ENCODE measurements at places on chromosomes 13 and 19. TPM values are rescaled to one million over a fixed set of nuclear protein-coding genes. Genes with fewer than 3 reads are reported as not detected.
A peak's percentile ranks its signal among the peaks of the same experiment; 100 is the strongest.

The EHD2 gene
- not detected for total RNA-seq

The ADM5 gene
- 2.6 TPM for total RNA-seq

The STAP2 gene
- total RNA-seq, result 8.6 TPM

The MCF2L gene
- total RNA-seq, result 0.33 TPM

The FXYD5 gene
- total RNA-seq, result 588 TPM

The SUGP1 gene
- total RNA-seq, result 63.1 TPM

The PHF11 gene
- 144 TPM for total RNA-seq

The LRRC4B gene
- not detected for total RNA-seq

The CASP14 gene
- not detected for total RNA-seq

DNA sequence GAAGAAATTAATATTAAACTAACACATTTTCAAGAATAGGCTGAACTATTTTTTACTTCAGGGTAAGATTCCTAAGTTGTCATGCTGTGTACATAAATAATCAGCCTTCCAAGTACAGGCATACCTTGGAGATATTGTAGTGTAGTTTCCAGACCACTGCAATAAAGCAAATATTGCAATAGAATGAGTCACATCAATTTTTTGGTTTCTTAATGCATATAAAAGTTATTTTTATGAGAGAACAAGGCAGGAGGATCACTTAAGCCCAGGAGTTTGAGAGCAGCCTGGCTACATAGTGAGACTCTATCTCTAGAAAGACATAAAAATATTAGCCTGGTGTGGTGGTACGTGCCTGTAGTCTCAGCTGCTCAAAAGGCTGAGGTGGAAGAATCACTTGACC lies 511.5 kb downstream of the UQCRFS1 start:
- no peak for DNase-seq
- H3K4me1 ChIP-seq, result no peaks in the 10 kb centered on the region
- H3K4me3 ChIP-seq, result no peak overlapping the region
- H3K27me3 ChIP-seq, result no peaks in the 10 kb centered on the region
- no peaks in the 10 kb centered on the region for H3K36me3 ChIP-seq

GRCh38 chr13:41588899-41589298 lies 131.5 kb downstream of the RGCC start:
- no peaks in the 10 kb centered on the region for H3K27me3 ChIP-seq
- DNase-seq, result no peak
- H3K4me1 ChIP-seq, result peaks cover 12% of the 10 kb centered on the region
- H3K27ac ChIP-seq, result no peak overlapping the region
- no peak overlapping the region for H3K4me3 ChIP-seq
- peaks cover 33% of the 10 kb centered on the region for H3K36me3 ChIP-seq

- H3K36me3 ChIP-seq, result no peaks in the 10 kb centered on the region
- no peaks in the 10 kb centered on the region for H3K27me3 ChIP-seq
- no peaks in the 10 kb centered on the region for H3K4me1 ChIP-seq
- no peak overlapping the region for H3K27ac ChIP-seq
These were observed 191.3 kb downstream of the KLF5 start for GRCh38 chr13:73250061-73250460.

DNA sequence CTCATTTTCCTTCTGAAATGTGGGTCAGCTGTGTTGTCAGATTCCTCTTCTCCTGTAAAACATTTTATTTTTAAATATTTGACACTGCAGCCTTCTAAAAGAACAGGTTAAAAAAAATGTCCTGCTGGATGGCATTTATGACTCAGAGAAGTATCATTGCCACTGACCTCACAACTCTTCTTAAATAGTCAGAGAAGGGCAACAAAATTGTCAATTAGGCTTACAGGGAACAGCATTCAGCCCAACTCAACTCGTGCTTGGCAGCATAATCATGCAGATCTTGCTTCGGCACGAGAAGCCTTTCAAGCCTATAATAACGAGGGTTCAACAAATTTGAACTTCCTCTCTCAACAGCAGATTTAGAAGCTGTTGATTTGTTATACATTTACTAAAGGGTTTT lies 296.7 kb upstream of the DACH1 start:
- H3K27me3 ChIP-seq, result no peaks in the 10 kb centered on the region
- H3K27ac ChIP-seq, result no peak overlapping the region
- H3K4me3 ChIP-seq, result no peak overlapping the region
- DNase-seq, result no peak
- H3K4me1 ChIP-seq, result no peaks in the 10 kb centered on the region

DNA sequence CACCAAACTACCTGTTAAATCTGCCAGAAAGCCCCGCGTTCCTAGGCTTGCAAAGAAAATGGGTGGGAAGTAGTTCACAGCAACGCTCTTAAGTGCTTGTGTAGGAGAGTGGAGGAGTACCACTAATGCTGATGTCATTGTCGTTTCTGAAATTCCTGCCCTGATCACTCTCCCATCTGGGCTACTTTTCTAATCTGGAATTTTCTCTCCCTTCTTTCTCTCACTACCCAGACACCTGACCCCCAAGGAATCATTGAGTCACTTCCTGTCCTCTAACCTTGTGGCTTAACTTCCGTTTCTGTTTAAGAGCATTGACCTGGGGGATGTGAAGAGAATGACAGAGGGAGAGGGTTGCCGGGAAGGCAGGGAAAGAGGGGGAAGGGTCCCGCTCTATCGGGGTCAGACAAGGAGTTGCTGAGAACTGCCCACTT lies 98.7 kb downstream of the STARD13 start:
- no peak for DNase-seq
- no peak overlapping the region for H3K4me3 ChIP-seq
- no peak overlapping the region for H3K27ac ChIP-seq
- peaks cover 12% of the 10 kb centered on the region for H3K4me1 ChIP-seq
- H3K27me3 ChIP-seq, result peaks cover 9% of the 10 kb centered on the region
- H3K36me3 ChIP-seq, result no peaks in the 10 kb centered on the region

DNA sequence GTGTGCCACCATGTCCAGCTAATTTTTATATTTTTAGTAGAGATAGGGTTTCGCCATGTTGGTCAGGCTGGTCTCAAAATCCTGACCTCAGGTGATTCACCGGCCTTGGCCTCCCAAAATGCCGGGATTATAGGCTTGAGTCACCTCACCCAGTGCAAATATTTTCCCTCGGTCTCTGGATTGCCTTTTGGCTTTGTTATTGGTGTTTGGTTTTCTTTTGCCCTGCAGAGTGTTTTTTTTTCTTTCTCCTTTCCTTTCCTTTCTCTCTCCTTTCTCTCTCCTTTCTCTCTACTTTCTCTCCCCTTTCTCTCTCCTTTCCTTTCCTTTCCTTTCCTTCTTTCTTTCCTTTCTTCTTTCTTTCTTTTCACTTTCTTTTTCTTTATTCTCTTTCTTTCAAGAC lies 33.2 kb downstream of the KDM4B start:
- no peak overlapping the region for H3K4me3 ChIP-seq
- H3K27me3 ChIP-seq, result no peaks in the 10 kb centered on the region
- H3K4me1 ChIP-seq, result no peaks in the 10 kb centered on the region
- no peak for DNase-seq
- peaks cover 3% of the 10 kb centered on the region for H3K36me3 ChIP-seq
- no peak overlapping the region for H3K27ac ChIP-seq

- H3K27me3 ChIP-seq, result no peaks in the 10 kb centered on the region
- no peak overlapping the region for H3K4me3 ChIP-seq
- H3K4me1 ChIP-seq, result peaks cover 28% of the 10 kb centered on the region
- peak; percentile 41 for DNase-seq
- H3K36me3 ChIP-seq, result peaks cover 64% of the 10 kb centered on the region
These were observed 16.2 kb downstream of the TMTC4 start for GRCh38 chr13:100658363-100658762.

DNA sequence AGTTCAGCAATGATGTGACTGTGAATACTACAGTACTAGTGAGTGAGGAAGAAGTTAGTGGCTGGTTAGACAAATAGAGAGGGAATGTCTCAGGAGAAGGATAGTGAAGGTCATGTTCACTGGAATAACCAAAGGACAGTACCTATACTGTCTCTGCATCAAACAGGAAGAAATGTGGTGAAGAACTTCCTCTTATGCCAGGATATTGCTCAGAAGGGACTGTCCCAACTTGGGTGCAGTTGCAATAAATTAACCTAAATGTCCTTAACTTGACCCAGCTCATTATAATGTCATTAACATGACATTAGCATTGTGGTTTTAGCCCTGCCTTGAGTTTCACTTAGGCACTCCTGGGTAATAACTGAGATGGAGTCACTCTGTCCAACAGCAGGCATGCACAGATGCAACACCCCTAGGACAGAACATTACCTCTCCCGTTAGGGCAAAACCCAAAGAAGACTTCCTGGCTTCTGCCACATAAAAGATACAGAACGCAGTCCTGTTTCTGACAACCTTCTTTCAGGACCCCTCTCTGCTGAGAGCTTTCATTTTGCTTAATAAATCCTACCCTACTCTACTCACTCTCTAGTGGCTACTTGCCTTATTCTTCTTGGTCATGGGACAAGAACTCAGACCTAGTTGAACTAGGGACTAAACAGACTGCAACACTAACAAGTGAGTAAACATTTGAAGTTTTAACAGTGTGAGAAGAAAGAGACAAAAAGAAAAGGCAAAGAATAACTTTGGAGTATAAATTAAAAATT lies 1591.6 kb upstream of the MIR17HG start:
- H3K36me3 ChIP-seq, result no peaks in the 10 kb centered on the region
- no peaks in the 10 kb centered on the region for H3K27me3 ChIP-seq
- H3K4me3 ChIP-seq, result no peak overlapping the region
- no peak overlapping the region for H3K27ac ChIP-seq
- no peaks in the 10 kb centered on the region for H3K4me1 ChIP-seq

DNA sequence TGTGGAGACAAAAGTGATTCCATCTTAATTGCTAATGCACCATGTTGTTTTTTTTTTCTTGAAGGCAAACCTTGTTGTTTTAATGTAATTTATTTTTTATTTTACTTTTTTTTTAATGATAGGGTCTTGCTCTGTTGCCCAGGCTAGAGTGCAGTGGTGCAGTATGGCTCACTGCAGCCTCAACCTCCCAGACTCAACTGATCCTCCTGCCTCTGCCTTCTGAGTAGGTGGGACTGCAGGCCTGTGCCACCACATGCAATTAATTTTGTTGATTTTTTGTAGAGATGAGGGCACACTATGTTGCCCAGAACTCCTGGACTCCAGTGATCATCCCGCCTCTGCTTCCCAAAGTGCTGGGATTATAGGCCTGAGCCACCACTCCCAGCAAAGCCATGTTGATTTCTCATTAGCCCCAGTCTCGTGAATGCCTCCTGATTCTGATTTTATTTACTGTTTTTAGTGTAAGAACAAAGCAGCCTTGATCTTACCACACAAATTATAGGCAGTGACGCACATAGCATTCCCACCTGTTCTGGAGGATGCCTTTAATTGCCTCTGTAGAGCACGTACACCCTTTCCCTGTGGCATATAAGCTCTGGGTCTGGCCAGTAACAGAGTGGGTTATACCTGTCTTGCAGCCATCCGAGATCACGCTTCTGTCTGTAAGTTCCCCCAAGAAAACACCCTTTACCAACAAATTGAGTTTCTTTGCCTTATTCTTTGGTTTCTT lies 150.4 kb downstream of the GGACT start:
- no peak for DNase-seq
- no peak overlapping the region for H3K27ac ChIP-seq
- H3K36me3 ChIP-seq, result peaks cover 8% of the 10 kb centered on the region
- H3K4me3 ChIP-seq, result no peak overlapping the region
- no peaks in the 10 kb centered on the region for H3K27me3 ChIP-seq

DNA sequence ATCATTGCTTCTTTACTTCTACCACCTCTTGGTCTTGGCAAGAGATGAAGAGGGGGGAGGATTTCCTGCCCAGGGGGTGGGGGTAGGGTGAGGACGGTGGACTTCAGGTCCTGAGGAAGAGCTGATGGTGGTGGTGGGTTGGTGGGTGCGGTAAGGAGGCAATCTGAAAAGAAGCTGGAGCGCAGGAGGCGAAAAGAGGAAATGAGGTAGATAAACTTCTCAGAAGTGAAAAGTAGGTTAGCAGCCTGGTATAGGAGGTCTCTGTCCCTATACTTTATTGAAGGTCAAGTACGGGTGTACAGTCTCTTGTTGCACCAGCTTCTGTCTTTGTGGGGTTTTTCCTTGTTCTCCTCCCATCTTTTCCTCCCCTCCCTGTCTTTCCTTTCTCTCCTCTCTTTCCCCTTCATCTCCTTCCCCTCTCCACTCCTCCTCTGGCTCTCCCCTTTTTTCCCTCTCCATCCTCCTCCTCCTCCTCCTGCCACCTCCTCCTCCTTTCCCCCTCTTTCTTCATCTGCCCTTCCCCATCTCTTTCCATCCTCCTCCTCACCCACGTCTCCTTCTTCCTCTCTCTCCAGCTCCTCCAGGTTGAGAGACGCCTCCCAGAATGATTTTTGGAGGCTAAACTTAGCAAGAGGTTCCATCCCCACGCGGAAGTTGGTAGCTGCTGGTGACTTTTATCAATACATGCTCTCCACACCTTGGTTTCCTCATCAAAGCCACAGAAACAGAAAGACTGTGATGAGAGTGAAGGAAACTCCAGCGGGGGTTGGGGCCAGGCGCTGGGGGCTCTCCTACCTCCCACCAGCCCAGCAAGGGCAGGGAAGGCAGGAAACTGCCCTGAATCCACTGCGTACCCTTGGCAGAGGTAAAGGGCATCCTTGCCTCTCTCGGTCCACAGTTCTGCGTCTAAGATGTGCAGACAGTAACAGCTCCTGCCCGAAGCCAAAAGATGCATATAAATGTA lies 15.3 kb downstream of the TNFSF14 start:
- no peaks in the 10 kb centered on the region for H3K27me3 ChIP-seq
- DNase-seq, result peak; percentile 76
- H3K4me3 ChIP-seq, result peak overlapping the region; percentile 75
- H3K4me1 ChIP-seq, result peaks cover 59% of the 10 kb centered on the region
- peaks cover 13% of the 10 kb centered on the region for H3K36me3 ChIP-seq
- H3K27ac ChIP-seq, result peak overlapping the region; percentile 98

DNA sequence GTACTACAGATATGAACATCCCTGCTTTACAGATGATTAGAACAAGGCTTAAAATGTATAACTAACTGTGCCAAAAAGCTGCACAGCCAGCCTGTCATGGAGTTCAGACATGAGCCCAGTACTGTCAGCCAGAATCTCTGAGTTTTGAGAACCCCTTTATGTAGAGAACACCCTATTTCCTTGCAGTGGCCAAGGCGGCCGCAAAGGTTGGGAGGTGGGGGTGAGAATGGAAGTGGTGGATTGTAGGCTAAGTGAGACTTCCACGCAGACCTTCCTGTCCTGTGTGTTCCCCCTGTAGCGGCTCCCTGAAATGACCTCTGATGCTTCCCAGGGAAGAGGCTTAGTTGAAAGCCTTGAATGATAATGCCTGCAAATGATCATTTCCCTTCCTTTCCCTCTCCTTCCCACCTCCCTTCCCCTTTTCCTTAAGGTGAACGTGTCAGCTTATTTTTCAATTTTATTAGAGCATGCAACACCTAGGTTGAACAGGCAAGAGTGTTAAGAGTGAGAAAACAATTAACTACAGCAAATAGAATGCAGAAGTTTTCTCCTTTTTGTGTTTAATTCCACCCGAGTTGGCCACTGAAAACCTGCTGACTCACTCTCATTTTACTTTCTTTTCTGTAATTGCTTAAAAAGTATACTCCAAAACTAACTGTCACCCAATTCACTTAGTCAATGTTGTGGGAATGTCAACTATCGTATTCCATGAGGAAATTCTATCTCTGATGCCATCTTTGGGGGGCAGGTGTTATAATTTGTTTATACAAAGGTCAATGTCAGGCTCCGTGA lies 167.0 kb upstream of the EDNRB start:
- no peaks in the 10 kb centered on the region for H3K4me1 ChIP-seq
- no peak overlapping the region for H3K4me3 ChIP-seq
- peaks cover 3% of the 10 kb centered on the region for H3K27me3 ChIP-seq
- H3K27ac ChIP-seq, result no peak overlapping the region
- no peaks in the 10 kb centered on the region for H3K36me3 ChIP-seq
- no peak for DNase-seq

GRCh38 chr13:113532156-113532806 lies 41.8 kb upstream of the DCUN1D2 start:
- no peaks in the 10 kb centered on the region for H3K4me1 ChIP-seq
- no peaks in the 10 kb centered on the region for H3K27me3 ChIP-seq
- H3K4me3 ChIP-seq, result no peak overlapping the region
- H3K36me3 ChIP-seq, result no peaks in the 10 kb centered on the region
- H3K27ac ChIP-seq, result no peak overlapping the region

- H3K27me3 ChIP-seq, result no peaks in the 10 kb centered on the region
- H3K27ac ChIP-seq, result no peak overlapping the region
- no peak for DNase-seq
- peaks cover 3% of the 10 kb centered on the region for H3K36me3 ChIP-seq
These were observed 38.0 kb downstream of the GAS6 start for GRCh38 chr13:113825841-113826240.

All from activated CD4-positive, alpha-beta memory T cell treated with anti-CD3 and anti-CD28 coated beads, Interleukin-2, amount 10 ng/mL, durations not matched to agents 7 days and 5 days (primary cell).